ENCODE measurements at places on chromosomes 1 and 21. TPM values are rescaled to one million over a fixed set of nuclear protein-coding genes. Genes with fewer than 3 reads are reported as not detected.

The DSCAM gene
- total RNA-seq = 0.58 TPM

The CD52 gene
- not detected for total RNA-seq

The CD1B gene
- total RNA-seq = not detected

The CELA2A gene
- total RNA-seq = not detected

The CXADR gene
- 10.7 TPM for total RNA-seq

The SLC35F3 gene
- 0.87 TPM for total RNA-seq

The TLR5 gene
- 0.53 TPM for total RNA-seq

The BCL2L15 gene
- 0.23 TPM for total RNA-seq

The KCNE1 gene
- total RNA-seq = 0.29 TPM

The FMO2 gene
- not detected for total RNA-seq

The PKLR gene
- total RNA-seq = not detected

The TMEM50A gene
- total RNA-seq = 144 TPM

The DNALI1 gene
- 3.8 TPM for total RNA-seq

All from glomerular endothelial cell (primary cell).